ENCODE measurements at places on chromosomes 4 and X.

DNA sequence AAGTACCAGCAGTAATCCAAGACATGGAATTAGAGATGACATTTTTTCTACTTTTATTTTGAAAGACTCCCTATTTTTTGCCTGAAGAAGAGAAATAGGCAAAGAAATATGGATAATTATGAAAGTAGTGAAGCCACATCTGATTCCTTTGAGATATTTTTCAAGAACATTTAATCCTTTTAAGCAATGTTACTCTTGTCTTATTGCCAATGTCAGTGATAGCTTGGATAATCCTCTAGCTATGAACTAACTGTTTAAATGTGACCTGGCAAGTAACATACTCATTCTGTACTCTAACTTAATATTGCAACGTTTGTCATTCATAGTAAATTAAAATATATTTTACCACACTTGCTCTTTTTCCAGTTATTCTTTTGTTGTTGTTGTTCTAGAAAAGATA is 181.3 kb downstream of the VEGFC start:
- DNase-seq = no peak

DNA sequence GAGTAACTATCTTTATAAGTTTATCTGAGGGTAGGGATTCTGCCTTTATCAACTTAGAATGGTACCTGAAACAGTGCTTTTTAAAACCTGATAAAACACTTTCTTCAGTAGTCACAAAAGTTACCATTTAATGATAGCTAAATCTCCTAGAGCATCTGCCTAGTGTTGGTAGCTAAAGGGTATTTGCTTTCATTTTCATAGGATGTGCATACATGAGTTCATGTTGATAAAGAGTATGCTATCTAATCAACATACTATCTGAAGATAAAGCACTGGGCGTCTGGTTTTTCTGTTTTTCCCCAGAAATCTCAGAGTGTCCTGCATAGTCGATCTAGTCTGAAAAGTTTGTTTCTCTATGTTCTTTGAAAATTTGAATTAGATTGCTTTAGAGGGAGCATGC is 75.1 kb downstream of the ADGRL3 start:
- DNase-seq = no peak

DNA sequence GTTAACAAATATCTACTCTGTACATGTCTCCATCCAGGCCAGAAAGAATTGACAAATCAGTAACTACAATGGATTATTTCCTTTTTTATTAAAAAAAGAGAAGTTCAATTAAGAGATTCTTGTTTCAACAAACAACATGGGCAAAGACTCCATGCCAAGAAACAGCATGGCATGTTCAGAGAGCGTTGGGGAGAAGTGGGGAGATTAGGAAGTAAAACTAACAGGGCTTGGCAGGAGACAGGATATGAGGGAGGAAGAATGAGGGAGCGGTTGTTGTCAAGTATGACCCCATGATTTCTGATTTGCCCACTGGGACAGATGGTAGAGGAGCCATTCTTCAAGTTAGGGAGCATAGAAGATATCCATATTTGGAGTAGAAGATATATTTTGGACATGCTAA is 128.4 kb downstream of the RNF150 start:
- DNase-seq = no peak

DNA sequence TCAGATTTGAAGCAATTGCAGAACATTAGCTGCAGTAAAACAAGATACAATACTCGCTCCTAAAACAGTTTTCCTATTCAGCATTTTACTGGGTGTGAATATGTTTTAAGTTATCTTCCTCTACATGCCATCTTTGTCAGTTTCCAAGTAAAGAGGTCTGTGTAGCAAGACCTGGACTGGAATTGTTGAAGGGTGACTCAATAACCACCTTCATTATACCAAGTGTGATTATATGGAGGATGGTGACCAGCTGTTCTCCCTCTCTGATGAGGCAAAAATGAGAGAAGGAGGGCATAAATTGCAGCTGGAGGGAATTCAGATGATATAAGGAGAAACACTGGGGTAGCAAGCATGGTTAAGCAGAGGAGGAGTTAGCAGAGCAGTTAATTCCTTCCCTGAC is 922.1 kb upstream of the SLIT2 start:
- no peak for DNase-seq

DNA sequence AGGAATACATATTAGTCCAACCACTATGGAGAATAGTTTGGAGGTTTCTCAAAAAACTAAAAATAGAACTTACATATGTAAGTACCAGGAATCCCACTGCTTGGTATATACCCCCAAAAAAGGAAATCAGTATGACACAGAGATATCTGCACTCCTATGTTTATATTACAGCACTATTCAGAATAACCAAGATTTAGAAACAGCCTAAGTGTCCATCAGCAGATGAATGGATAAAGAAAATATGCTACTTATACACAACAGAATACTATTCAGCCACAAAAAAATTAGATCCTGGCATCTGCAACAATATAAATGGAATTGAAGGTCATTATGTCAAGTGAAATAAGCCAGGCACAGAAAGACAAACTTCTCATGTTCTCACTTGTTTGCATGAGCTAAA is 27.5 kb upstream of the ABCG2 start:
- DNase-seq = no peak

Measured in thymus (tissue), 14 donors.